Ammon's horn (tissue), 1 donor: ENCODE measurements at places on chromosomes 4 and X.

DNA sequence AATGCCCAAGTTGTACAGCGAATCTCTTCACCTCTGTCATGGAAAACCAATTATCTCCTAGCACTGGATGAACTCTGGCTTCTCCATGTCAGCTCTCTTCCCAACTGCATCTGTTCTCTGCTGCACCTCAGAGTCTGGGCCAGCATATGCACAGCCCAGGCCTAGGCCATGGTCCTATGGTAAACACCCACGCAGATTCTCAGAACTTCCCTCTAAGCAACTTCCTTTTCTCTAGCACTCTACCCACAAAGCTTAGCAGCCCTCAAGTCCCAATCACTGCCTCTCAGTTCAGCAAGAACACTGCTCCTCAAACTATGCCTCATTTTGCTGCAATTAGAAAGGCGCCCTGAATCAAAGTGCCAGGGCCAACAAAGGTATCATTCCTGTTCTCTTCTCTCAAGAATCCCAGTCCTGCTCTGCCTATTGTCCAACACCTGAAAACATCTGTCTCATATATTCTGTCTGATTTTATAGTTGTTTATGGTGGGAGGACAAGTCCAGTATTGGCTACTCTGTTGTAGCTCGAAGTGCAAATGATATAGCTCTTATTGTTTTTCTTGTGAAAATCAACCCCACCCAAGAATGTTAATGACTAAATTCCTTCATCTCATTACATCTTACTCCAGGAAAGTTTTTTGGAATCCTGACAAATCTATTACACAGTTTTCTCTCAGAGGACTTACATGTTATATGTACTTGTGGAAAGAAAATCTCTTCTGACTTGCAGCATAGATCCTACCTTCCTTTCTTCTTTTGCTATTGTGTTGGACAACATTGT is 85.4 kb downstream of the DCHS2 start:
- DNase-seq = peak; percentile 26

DNA sequence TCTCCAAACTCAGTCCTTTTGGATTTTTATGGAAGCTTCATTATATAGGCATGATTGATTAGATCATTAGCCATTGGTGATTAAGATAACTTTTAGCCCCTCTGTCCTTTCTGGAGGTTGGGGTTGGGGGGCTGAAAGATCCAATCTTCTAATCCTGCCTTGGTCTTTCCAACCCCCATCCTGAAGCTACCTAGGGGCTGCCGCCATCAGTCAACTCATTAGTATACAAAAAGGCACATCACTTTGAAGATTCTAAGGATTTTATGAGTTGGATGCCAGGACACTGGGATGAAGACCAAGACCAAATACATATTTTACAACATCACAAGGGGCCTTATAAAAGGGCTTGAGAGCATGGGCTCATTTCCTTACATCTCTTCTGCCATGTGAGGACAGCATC is 47.5 kb downstream of the CYTL1 start:
- no peak for DNase-seq

GRCh38 chr4:164011791-164012190 is 517.3 kb downstream of the TMA16 start:
- DNase-seq = no peak

DNA sequence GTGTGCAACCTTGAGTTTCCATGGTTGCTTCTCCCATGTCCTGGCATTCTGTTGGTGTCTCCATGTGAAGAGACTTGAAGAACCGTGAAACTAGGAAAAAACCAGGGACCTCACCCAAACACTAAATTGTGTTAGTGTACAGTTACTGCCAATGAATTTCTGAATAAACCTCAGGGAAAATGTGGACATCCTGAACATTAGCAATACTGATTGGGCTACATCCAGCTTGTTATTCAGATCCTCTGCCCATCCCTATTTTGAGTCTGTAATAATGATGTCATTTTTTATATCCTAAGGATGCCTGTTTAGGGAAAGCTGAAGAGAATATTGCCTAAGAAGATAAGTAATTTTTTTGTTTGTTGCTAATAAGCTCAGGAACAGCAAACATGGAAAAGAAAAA is 262.7 kb downstream of the TMA16 start:
- no peak for DNase-seq

- no peak for DNase-seq
Observed at GRCh38 chr4:153909672-153910071, 120.8 kb upstream of the SFRP2 start.

- DNase-seq = no peak
Observed at GRCh38 chr4:86670298-86670697, 76.2 kb downstream of the PTPN13 start.

- DNase-seq = no peak
Observed at GRCh38 chrX:109036624-109037023, 300.3 kb upstream of the IRS4 start.

GRCh38 chrX:9942086-9942485 is 25.1 kb upstream of the CLDN34 start:
- no peak for DNase-seq

DNA sequence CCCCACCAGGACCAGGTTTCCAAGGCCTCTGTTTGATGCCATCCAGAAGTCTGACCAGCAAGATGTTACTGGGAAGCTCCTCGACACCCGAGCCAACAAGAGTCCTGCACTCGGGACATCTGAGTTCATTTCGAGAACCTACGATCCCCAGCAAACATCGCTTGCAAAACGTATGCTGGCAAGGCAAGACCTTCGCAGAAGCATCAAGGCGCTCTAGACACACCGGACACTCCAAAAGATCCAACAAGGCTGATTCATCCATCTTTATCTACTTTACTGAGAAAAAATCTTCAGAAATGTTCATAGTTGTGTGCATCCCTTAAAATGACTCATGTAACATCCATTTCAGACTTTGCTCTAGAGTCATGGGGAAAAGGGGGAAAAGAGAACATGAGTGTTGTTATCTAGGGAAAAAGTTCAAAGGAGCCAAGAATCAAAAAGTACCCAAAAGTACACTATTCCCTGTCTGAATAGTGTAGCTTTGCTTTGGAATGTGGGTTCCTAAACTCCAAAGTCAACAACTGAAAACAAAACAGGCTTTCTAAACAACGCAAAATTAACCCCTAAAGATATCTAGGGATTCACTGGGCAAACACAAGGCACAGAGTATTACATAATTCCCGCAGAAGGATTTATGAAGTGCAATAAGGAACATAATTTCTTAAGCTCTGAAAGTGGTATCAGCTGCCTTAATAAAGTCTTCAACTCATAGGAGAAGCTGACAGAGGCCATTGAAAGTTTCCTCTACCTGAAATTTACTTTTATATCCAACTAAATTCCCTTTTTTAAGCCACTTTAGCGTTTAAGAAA is 1.6 kb downstream of the SH3RF1 start:
- no peak for DNase-seq

DNA sequence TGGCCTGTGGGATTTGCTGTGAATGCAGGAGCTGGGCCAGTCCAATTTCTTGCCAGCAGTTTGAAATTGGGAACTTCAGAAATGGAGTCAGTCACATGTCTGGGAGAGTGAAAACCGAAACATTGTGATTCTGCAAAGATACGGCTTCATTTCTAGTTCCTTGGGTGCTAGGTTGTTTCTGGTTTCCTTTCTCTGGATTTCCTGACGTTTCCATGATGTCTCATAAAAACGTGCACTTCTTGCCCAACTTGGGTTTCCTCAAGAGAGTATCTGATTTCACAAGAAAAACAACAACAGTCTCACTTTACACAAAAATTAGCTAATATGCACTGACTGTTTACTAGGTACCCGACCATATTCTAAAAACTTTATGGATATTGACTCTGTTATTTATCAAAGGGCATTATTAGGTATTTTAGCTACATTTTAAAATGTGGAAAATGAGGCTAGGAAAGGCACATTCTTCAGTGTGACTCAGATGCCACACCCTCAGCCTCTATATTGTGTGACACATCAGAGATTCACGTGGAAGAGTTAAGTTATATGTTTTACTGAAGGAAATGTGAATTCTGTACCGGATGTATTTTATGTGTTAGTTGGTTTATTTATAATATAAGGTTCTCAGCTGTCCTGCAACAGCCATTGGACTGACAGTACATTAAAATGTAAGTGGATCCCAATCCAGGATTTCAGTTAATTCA is 225.0 kb upstream of the PUDP start:
- no peak for DNase-seq

DNA sequence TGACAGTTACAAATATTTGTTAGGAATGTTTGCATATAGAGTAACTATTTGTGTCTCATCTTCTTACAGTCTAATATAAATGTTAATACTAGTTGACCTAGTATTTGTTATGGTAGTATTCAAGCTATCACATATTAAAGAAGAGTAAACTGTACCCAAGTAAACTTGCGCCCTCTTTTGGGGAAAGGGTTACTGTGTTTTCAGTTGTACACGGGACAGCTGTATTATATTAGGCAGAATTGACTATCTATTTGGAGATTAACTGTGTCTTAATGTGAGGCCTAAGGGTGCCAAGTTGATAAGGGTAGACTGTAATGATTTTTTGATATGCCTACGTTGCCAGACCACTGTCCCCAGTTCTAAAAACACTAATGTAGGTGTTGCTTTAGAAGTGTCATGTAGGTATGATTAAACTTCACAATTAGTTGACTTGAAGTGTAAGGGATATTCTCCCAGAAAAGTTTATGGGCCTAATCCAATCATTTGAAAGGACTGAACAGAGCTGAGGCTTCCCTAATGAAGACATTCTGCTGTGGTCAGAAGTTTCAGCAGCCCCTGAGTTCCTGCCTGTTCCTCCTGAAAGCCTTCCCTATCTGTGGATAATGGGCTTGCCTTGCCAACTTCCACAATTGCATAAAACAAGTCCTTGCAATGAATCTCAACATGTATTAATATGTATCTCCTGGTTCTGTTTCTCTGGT is 172.8 kb upstream of the CXCL13 start:
- DNase-seq = no peak

- DNase-seq = no peak
Observed at GRCh38 chrX:19886883-19887531, 393 bp downstream of the SH3KBP1 start.

DNA sequence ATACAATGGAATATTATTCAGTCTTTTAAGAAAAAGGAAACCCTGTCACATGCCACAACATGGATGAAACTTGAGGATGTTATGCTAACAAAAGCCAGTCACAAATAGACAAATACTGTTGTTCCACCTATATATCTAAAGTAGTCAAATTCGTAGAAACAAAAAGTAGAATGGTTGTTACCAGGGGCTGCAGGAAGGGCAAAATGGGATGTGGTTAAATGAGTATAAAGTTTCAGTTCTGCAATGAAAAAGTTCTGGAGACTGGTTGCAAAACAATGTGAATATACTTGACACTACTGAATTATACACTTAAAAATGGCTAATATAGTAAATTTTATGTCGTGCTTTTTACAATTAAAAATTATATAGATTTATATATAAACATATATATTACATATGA is 12.2 kb downstream of the SPOCK3 start:
- no peak for DNase-seq

DNA sequence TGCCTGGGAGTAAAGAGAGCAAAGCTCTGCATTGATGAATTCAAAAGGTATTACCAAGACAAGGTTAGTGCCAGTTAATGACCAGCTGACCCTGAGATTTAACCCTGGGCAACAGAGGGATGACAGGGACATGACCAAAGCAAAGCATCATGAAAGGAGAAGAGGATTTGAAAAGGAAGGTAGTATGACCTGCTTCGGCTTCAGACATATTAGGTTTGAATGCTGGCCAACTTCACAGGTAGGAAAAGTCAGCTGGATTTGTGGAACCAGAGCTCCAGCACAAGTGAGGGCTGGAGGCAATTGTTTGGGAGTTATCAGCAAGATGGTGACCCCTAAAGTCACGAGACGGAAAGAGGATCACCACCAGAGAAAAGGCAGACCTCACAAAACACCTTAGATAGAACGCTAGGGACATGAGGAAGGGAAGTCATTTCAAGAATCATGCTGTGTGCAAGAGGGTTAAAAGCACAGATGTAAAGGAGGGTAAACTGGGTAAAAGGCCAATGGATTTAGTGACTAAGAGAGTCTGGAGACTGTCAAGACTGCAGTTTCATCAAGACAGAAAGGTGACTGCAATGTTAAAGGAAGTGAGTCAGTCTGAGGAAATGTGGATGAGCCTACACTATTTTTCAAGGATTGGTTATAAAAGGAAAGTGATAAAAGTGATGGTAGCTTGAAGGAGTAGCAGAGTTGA is 45.6 kb downstream of the SH3RF1 start:
- no peak for DNase-seq

- DNase-seq = no peak
Observed at GRCh38 chr4:135515295-135515694, 1313.7 kb upstream of the PABPC4L start.
